Breast epithelium (tissue), 4 donors: ENCODE measurements at places on chromosomes 6 and 20. TPM values are rescaled to one million over a fixed set of nuclear protein-coding genes. Genes with fewer than 3 reads are reported as not detected.
A peak's percentile ranks its signal among the peaks of the same experiment; 100 is the strongest.

GRCh38 chr6:44268095-44268628 is 2.1 kb upstream of the TMEM151B start:
- no peak overlapping the region for H3K4me3 ChIP-seq
- peak; percentile 49 for DNase-seq
- H3K36me3 ChIP-seq: no peaks in the 10 kb centered on the region
- H3K27ac ChIP-seq: no peak overlapping the region
- peaks cover 12% of the 10 kb centered on the region for H3K4me1 ChIP-seq
- peaks cover 14% of the 10 kb centered on the region for H3K27me3 ChIP-seq

- H3K27me3 ChIP-seq: no peaks in the 10 kb centered on the region
- no peak within 1 kb of the TSS for H3K27ac ChIP-seq
- H3K4me3 ChIP-seq: no peak within 1 kb of the TSS
- H3K36me3 ChIP-seq: no peaks in the 10 kb centered on the region
Measured at GRCh38 chr6:49969605-49970004, at the start of gene DEFB113. TSS of gene DEFB113 (minus strand) at chr6:49969625. CDS start at chr6:49969625, 0 bp downstream.

Gene PRR18
- total RNA-seq: not detected

Gene CALHM6
- 9.1 TPM for total RNA-seq

DNA sequence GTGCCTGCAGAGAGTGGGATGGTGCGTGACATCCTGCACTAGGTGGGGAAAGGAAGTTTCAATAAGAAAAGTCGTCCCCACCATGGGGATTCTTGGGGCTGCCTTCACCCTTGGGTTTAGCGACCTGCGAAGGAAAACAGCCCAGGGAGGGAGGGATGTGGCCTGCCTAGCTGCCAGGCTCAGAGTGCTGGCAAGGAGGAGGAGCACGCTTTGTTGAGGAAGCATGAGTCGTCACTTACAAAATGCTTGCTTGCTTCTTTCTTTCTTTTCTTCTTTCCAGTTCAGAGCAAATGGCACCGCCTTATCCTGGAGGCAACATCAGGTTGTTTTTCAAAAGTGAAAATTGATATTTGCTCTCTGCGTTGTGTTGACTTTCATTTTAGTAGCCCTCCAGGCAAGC is 123.2 kb downstream of the TFAP2C start:
- no peak for DNase-seq
- H3K27ac ChIP-seq: peak overlapping the region; percentile 70
- H3K36me3 ChIP-seq: no peaks in the 10 kb centered on the region
- H3K4me3 ChIP-seq: no peak overlapping the region
- H3K27me3 ChIP-seq: peaks cover 8% of the 10 kb centered on the region
- H3K4me1 ChIP-seq: no peaks in the 10 kb centered on the region

Gene HLA-DQA1
- 15.0 TPM for total RNA-seq

- no peaks in the 10 kb centered on the region for H3K36me3 ChIP-seq
- H3K4me1 ChIP-seq: no peaks in the 10 kb centered on the region
- H3K27me3 ChIP-seq: no peaks in the 10 kb centered on the region
Measured at GRCh38 chr6:28580475-28580874, 54.8 kb downstream of the GPX5 start.

- H3K27ac ChIP-seq: no peak overlapping the region
- no peak overlapping the region for H3K4me3 ChIP-seq
- no peaks in the 10 kb centered on the region for H3K4me1 ChIP-seq
- DNase-seq: no peak
- H3K27me3 ChIP-seq: no peaks in the 10 kb centered on the region
Measured at GRCh38 chr20:40462566-40462965, 226.5 kb downstream of the MAFB start.

Gene PRSS16
- total RNA-seq: 31.0 TPM

DNA sequence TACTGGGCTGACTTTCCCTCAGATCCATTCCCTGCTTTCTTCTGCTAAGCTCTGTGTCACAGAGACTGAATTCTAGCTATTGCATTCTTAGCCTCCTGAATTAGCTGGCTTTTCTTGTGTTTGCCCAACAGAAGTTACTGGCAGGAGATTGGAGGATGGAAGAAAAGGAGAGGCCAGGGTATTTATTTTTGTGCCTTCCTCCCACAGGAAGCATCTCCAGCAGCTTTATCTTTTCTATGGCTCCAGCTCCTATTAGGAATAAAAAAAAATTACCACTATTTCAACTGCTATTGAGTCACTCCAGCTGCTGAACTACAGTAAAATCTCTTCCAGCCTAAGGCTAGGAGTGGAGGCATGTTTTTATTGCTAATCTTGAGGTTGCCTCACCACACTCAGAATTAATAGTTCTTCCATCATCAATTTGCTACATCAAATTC is 492.4 kb downstream of the RFPL4B start:
- H3K4me3 ChIP-seq: no peak overlapping the region
- DNase-seq: no peak

Gene EFHC1
- 55.8 TPM for total RNA-seq

DNA sequence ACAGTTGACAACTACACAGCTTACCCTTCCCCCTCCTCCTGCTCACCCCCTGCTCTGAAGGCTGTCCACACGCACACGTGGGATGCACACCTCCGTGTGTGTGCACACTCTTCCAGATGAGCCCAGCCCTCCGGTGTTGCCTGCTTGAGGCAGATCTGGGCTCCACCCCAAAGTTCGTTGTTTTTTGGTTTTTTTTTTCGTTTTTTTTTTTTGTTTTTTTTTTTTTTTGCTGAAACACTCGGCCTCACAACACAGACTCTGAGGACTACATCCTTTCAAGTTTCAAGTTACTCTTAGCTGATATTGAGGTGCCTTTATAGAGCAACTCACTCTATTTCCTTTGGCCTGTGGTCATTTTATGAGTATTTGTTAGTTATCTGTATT is 88.2 kb downstream of the RREB1 start:
- DNase-seq: no peak
- no peaks in the 10 kb centered on the region for H3K27me3 ChIP-seq
- no peaks in the 10 kb centered on the region for H3K36me3 ChIP-seq
- H3K4me1 ChIP-seq: peaks cover 4% of the 10 kb centered on the region

DNA sequence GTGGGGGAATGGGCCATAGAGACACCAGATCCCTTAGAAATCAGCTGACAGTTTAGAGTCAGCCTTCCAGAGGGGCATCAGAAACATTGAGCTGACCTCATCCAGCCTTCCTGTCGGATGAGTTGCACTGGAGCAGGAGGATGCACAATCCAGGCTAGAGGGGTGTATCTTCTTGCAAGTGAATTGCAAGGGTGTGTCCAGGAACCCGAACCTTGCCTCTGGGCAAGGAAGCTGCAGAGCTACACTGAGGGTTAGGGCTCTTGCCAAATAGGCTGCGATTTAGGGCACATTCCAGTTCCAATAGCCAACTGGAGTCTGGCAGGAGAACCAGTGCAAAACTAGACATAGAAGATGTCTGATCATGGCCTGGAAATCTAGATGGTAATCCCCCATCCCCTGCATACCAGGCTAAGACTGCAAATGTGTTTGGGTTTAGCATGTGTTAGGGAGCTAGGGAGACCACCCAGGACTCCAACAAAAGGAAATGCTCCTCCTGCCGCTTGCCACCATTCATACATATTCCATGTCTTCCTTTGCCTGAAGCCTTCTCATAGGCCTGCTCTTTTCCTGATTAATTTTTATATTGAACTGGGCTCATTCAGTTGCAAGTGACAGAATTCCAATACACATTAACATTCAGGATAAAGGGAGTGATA is 6.3 kb upstream of the UTRN start:
- DNase-seq: peak; percentile 26
- H3K4me3 ChIP-seq: no peak overlapping the region
- no peaks in the 10 kb centered on the region for H3K4me1 ChIP-seq
- H3K27ac ChIP-seq: no peak overlapping the region
- H3K27me3 ChIP-seq: no peaks in the 10 kb centered on the region
